ENCODE measurements at places on chromosomes 13 and 19.

DNA sequence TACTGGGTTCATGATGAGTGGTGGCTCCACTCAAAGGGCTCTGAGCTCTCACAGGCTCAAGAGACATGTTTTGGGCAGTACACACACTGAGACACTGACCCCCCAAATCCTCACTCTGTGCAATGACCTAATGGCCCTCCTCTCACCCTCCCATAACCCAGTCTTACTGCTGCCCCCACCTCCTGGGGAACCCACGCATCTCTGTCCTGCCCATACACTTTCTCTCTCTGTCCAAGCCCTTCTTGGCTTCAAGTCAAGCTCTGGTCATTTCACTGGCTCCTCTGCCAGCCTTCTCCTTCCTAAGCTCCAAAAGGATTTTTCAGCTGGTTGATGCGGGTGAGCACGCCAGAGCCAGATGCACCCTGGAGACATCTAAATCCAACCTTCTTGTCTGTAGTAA is 187.9 kb upstream of the TSHZ3 start:
- no peak for DNase-seq

GRCh38 chr19:1317274-1318003 is 31.8 kb downstream of the EFNA2 start:
- no peak for DNase-seq

GRCh38 chr19:15393963-15394362 is 14.4 kb upstream of the AKAP8 start:
- no peak for DNase-seq

DNA sequence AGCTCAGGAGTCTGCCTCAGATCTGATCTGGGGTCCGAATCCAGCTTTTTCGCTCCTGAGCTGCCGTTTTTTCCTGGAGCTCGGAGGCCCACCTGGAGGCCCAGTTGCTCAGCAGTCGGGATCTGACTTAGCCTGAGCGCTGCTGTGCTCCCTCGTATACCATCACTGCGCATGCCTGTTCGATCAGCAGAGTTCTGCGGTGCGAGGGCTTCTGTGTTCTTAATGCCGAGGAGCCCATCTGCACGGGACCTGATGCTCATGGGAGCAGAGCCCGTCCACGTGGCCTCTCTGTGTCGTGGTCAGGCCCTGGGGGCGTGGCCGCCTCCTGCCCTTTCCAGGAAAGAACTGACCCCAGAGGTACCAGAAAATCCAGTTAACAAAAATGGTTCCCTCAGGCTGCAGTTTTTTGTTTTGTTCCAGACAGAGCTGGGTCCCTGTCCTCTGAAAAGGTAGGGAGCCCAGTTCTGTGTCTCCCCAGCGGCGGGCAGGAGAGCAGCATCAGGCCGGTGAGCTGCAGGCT is 57.4 kb downstream of the MCF2L start:
- DNase-seq = no peak

DNA sequence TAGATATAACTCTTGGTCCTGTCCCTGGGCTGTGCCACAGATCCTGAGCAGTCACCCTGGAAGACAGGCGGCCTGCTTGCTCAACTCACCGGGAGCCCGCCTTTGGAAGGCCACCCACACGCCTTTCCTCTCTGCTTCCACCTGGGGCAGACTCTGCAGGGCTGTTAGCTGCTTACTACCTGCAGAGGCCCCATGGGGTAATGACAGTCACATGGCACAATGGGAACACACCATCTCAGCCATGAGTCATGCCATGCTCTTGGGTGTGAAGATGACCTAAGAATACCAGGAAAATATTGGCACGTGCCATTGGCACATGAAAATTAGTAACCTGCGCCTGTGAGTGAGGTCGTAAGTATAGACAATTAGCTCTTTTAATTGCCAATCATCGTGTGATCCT is 108.6 kb downstream of the COL4A2 start:
- no peak for DNase-seq

- DNase-seq = no peak
Measured at GRCh38 chr19:46392252-46392801, 21.0 kb downstream of the CCDC8 start.

DNA sequence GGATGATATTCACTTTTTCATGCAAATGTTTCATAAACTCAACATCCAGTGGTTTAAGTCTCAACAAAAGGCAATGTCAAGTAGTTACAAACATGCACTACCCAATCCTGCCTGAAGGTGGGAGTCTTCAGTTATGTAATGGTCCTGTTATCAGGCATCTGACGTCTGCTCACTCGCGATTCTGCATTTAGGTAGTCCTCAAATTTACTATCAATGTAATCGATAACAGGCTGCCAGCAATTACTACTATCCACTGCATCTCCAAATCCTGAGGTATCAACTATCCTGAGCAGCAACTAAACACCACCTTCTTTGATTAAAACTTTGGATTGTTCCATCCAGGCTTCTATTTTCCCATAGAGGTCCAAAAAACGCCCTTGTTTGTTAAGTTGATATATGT is 51.2 kb downstream of the NLRP12 start:
- DNase-seq = peak; percentile 1

DNA sequence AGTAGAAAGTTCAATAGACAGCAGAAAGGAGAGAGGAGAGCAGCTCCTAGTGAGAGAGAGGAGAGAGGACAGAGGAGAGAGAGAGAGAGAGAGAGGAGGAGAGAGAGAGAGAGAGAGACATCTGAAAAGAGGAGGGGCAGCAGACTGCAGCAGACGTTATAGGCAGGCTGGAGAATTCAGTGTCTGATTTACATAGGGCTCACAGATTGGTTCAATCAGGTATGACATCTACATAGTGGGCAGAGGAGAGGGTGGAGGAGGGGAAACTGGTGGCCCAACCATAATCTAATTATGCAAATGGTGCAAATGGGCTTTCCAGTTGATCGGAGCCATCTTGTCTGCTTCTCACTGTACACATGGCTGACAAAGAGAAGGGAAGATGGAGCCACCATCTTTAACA is 221.3 kb upstream of the TRPC4 start:
- DNase-seq = no peak

GRCh38 chr13:112688560-112689302 is 1.1 kb upstream of the ATP11A start:
- DNase-seq = peak; percentile 58

DNA sequence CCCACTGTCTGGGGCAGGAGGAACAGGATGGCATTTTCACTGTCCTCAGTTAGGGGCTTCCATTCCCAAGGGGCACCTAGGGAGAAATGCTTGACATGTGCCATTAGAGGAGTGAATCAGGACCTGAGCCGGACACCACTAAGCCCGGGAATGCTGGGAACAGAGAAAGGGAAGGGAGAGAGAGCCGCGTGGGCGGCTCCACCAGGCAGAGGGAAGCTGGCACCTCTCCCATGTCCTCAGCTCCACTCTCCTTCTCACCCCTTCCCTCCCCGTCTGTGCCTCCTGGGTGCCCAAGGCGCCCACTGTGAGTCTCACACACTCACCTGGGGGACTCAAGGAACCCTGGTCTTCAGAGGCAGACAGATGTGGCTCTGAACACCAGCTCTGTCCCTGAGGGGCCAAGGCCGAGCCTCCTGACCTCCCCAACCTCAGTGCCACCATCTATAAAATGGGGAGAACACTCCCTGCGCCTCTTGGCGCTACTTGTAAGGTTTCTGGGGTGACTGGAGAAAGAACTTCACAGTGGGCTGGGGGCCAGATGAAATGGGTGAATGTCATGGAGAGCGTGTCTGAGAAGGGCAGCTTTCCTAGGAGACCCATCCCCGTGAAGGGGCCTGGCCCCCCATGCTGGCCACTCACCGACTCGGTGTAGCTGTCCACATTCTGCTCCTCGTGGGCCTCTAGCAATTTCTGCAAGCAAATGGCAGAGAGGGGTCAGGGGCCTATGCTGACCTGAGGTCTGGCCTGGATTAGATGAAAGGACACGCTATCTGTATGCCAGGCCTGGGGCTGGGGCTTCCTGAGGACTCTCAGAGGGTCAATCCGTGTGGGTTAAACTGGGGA is 5.3 kb upstream of the KPTN start:
- no peak for DNase-seq

DNA sequence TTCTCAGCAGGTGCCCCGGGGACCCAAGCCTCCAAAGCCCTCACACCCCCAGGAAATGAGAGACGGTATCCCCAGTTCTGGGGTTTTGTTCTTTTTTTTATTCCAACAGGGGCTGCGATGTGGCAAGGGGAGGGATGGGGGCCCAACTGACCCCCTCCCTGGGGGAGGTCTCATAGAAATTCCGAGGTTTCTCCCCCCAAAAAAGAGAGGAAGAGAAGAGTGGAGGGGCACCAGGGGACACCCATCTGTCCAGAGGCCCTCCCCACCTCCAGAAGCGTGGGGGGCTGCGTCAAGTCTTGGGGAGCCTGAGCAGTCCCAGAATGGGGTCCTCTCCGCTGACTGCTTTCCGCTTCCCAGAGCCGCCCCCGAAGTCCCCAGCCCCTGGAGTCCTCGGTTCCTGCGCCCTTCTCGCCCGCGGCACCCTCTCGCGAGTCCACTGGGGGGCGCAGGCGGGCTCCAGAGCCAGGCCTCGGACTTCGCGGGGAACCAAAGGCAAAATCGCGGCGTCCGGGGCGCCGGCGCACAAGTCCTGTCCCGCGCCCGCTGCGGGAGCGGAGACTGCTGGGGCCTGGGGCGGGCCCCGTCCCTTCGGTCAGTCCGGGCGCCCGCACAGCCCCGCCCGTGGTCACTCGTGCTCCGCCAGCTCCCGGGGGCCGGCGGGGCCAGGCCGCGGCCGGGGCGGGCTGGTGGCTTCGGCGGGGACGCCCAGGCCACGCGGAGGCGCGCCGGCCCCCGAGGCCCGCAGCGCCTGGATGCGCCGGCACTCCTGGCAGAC is 4.4 kb upstream of the ATP1A3 start:
- DNase-seq = peak; percentile 40

DNA sequence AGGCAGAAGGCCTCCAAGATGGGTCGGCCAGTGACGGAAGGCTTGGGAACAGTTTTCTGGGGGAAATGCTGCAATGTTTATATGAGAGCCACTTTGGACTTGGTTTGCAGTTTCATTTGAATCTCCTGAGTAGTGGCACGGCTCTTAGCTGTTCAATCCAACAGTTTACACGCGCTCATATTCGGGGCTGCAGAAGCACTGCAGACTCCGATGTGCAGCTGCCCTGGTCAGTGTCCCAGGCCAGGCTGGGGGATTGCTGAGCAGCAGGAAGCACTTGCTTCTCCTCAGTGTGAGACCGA is 31.7 kb downstream of the CEBPG start:
- DNase-seq = no peak

GRCh38 chr13:45879666-45880065 is 28.1 kb upstream of the SIAH3 start:
- no peak for DNase-seq

GRCh38 chr19:45161738-45162607 is 1.2 kb upstream of the NKPD1 start:
- no peak for DNase-seq

GRCh38 chr19:13693889-13694288 is 70.4 kb upstream of the MRI1 start:
- DNase-seq = no peak

- DNase-seq = no peak
Measured at GRCh38 chr13:52162279-52163101, 3.1 kb upstream of the NEK3 start.

- no peak for DNase-seq
Measured at GRCh38 chr13:28220166-28220565, 81.8 kb downstream of the PAN3 start.

DNA sequence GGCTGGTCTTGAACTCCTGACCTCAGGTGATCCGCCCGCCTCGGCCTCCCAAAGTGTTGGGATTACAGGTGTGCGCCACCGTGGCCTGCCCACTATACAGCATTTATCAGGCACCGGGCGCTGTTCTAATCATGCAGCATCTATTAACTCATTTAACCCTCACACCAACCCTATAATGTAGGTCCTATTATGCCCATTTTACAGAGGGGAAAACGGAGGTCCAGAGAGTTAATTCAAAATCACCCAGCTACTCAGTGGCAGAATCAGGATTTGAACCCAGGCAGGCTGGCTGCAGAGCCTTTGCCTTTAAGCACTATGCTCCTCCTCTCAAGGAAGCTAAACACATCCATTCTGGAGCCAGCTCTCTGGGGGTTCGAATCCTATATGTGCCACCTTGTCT is 54.3 kb downstream of the MAP4K1 start:
- no peak for DNase-seq

DNA sequence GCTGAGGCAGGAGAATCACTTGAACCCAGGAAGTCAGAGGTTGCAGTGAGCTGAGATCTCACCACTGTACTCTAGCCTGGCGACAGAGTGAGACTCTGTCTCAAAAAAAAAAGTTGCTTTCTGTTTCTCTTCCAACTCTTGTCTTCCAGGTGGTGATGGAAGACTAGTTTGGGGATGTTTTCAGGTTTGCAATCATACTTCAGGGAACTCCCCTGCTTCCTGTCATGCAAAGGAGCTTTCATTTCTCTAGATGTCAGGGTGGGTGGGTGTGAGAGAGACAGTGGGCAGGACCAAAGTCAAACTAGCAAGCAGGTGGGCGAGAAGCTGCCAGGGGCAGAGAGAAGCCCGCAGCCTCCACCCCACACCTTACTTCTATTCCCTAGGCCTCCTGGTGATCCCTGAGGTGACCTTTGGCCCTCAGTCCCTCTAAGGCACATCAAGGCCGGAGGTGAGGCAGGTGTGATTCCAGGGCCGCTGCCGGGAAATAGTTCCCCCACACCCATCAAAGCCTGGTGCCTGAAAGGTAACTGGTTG is 25.7 kb downstream of the CCNE1 start:
- no peak for DNase-seq

DNA sequence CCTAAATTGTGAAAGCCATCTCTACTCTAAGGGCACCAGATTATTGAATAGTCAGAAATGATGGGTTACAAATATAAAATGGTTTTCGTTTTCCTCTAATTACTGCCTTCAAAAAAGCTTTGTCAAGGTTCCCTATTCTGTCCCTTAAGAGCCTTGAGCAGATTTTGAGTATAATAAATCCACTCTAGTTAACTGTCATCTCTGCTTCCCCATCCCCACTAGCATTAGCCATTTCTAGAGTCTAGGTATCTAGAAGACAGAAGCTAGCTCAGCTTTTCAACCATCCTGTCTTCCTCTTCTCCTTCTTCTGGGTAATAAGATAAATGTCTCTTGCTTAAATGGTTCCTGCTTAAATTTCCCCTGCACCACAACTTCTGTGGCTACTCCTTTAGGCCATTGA is 290.4 kb downstream of the DACH1 start:
- DNase-seq = no peak

DNA sequence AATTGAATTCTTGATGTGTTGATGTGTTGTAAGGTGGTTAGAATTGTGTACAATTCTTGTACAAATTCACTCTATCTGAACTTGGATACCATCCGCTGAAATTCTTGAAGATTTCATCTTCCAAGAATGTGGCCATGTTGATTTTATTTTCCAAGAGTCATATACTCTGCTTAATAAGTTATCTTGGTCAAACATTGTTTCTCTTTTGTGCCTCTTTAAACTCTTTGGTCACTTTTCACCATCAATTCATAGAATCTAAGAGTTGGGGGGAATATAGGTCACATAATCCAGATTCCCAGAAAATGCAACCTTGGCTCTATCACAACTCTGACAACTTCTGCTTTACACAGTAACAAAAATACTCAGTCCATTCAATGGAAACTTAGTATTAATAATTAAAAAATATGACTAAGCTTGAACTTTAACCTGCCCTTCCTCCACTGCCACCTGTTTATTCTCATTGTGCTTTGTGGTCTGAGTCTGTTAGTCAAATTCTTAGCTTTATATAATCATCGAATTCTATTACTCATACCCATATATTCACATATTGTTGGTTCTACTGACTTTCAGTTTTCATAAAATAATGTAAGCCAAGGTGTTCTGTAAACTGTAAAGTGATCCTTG is 373.2 kb downstream of the LMO7 start:
- no peak for DNase-seq

- no peak for DNase-seq
Measured at GRCh38 chr13:106344342-106344741, 191.1 kb downstream of the EFNB2 start.

All from stimulated activated CD8-positive, alpha-beta memory T cell treated with anti-CD3 and anti-CD28 coated beads, Interleukin-15, amount 100 ng/mL, for 48 hours (primary cell).